Stimulated activated naive CD4-positive, alpha-beta T cell treated with Interleukin-2 at 50 U/mL for 16 hours (primary cell): ENCODE measurements at places on chromosomes 2 and 18.

- no peak for DNase-seq
These were observed 48.6 kb downstream of the SLC8A1 start for GRCh38 chr2:40403233-40403836.

DNA sequence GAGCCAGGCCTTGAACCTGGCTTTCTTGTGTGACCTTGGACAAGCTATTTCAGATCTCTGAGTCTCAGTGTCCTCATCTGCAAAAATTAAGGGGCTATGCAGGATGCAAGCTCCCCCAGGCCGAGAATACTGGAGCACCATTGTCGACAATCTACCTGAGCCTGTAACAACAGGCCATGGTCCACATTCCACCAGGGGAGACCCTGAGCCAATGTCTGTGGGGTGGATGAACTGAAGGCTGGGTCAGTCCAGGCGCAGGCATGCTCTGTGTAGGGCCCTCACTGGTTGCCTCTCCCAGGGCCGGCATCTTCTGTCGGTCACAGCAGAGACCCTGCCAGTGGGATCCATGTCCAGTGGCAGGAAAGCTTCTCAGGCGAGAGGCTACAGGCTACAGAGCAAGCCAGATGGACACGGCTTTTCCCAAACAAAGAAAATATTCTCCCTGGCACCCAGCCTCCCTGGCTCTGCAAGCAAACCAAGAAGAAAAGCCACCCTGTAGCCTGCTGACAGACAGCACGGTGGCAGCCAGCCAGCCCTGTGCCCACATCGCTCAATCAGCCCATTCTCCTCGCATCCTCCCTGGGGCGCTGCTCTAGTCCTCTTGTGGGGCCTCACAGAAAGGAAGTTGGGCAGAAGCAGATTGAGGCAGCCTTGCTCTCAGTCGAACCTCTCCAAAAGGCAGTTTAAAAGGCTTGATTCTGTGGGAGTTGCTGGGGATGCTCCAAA lies 48.7 kb upstream of the FZD7 start:
- DNase-seq: no peak

DNA sequence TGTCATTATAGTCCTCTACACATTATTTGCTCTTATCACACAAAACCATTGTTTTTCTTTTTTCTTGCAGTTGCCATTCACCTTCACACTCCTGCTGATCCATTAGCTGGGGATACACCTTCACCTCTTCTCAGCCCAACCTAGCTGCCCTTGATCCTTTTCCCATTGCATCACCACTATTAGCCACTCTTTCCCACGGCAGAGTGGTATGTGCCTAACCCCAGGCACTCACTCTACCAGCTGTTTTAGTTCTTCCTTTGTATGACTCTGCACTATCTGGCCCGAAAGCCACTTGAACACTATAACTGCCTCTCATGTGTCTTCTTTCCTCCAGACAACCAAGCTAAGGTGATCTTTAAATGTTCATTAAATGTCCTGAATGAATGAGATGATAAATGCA lies 145.4 kb upstream of the PIK3C3 start:
- DNase-seq: no peak

DNA sequence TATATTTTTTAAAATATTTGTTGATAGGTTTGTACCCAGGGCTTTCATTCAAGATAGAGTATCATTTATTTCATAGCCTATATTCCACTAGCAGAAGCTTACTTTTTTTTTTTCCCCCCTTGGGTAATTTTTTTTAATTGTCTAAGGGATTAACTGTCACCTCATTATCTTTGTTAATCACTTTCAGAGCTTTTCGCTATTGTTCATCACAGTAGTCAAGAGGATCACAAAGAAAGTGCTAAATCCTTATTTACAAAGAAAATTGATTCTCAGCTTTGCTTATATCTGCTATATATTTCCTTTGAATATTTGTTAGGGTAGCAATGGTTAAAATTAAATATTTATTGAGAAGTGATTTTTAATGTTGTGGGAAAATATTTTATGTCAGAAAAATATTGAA lies 59.0 kb downstream of the CAMKMT start:
- DNase-seq: no peak

DNA sequence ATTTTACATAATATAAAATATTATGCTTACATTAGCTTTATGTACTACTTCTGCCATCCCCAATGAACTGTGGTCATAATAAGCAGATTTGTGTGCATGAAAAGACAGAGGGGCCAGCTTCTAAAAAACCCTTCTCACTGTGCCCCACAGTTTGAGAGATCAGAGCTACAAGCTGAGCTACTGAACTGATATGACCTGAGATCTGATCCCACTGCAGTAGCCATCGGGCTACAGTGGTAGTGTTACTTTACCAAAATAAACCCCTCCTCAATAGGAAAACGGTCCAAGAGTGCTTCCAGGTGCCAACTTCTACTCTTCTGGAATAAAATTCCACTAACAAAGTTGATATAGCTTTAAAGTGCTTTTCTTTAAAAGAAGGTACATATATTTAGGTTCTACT lies 43.1 kb downstream of the IKZF2 start:
- no peak for DNase-seq

- DNase-seq: no peak
These were observed 693 bp downstream of the UBE2F start for GRCh38 chr2:237967463-237967951.

- no peak for DNase-seq
These were observed 55.6 kb downstream of the VIL1 start for GRCh38 chr2:218474527-218474926.

DNA sequence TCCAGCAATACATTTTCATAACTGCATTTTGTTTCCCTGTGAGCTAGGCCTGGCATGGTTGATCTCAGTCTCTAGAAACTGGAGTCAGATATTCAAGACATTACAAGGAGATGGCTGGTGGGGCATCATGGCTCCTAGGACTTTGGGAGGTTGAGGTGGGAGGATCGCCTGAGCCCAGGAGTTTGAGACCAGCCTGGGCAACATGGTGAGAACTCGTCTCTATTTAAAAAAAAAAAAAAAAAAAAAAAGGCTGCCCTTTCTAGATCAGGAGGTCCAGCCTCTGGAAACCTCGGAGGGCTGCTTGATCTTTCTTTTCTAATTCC lies 362 bp upstream of the VAMP8 start:
- DNase-seq: no peak

DNA sequence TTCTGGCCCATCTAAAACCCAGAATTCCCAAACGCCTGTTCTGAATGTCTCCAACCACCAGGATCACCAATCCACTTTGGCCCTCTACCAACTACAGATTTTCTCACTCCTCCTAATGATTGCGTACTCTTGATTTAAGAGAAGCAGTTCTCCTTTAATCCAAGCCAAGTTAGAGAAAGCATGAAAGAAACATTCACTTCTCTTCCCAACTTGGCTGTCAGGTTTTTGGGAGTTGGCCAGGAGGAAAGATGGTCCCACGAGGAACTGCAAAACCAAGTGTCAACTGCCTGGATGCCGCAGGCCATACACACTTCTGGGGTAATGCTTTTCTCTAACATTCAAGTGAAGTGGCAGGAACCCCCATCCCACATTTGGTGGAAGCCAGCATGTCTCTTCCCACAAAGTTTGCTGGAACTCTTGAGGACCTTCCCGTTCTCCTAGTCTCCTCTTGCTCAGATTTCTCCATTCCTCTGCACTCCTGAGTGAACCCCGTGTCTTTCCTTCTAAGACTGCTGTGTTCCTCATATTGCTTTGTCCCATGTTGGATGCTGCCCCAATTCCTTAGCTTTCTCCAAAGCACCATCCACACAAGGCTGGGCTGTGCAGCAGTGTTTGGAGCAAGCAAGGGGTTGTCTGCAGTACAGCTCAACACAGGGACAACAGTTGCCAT lies 138.5 kb upstream of the LGALSL start:
- no peak for DNase-seq

GRCh38 chr18:68263481-68263880 lies 451.4 kb downstream of the TMX3 start:
- no peak for DNase-seq

DNA sequence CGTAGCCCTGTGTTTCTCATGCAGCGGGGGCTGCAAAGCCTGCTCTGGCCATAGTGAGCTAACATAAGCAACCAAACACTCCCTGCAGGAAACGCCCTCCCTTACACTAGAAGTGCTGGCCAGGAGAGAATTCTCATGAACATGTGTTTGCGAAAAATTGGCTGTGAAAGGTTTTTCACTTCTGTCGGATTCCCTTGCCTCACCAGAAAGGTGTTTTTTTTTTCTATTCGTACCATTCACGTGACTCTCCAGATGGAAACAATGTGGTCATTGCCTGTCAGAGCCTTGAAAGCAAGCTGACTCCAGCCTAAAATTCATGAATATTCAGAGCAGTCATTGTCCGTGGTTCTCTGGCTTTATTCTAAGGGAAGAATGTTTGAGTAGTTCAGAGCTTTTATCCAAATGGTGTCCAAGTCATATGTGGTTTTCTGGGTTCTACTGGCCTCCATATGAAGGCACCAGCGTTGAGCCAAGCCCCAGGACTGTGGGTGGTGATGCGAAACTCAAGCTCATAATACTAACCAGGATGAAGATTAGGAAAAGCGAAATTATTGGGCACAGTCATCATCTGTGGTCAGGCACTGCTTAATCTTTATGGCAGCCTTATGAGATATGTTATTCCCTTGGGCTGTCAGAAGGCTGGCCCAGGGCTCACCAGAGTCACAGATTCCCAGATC lies 236.4 kb downstream of the ALPK2 start:
- DNase-seq: no peak

DNA sequence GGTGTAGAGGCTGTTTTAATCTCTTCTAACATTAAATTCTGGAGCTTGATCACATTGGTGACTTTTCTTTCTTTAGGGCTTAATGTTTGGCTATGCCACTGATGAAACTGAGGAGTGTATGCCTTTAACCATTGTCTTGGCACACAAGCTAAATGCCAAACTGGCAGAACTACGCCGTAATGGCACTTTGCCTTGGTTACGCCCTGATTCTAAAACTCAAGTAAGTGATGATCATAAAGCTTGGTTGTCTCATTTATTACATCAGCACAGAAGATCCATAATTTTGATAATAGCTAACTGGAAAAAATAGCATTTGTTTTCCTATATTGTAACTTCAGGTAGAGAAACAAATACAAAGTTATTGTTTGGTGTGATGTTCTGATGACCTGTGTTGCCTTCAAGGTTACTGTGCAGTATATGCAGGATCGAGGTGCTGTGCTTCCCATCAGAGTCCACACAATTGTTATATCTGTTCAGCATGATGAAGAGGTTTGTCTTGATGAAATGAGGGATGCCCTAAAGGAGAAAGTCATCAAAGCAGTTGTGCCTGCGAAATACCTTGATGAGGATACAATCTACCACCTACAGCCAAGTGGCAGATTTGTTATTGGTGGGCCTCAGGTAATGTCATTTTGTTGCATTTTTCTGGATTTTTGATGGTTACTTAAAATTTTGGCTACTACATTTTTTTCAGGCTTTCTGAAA lies 2.9 kb downstream of the MAT2A start:
- DNase-seq: no peak

- DNase-seq: no peak
These were observed 32.9 kb downstream of the HS1BP3 start for GRCh38 chr2:20617892-20618467.

GRCh38 chr2:74778381-74779264 lies 55.3 kb upstream of the HK2 start:
- DNase-seq: no peak

- DNase-seq: no peak
These were observed 143.5 kb downstream of the PKP4 start for GRCh38 chr2:158600155-158600802.

DNA sequence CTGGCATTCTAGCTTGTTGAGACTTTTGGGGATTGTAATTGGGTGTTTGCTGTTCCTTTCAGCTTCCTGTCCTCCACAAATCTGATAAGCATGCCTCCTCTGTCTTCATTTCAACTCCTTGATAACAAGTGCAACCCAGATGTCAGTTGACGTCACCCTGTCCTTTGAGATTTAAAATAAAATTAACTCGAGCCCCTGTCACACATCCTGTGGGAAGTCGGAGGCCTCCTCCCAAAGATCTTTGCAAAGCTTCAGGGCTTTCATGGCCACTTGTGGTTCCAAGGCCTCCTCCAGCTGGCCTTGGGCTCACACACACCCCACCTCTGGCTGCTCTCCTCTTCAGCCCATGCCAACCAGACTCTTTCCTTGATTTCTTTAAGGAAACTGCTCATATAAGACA lies 69.9 kb upstream of the ITGA6 start:
- no peak for DNase-seq

DNA sequence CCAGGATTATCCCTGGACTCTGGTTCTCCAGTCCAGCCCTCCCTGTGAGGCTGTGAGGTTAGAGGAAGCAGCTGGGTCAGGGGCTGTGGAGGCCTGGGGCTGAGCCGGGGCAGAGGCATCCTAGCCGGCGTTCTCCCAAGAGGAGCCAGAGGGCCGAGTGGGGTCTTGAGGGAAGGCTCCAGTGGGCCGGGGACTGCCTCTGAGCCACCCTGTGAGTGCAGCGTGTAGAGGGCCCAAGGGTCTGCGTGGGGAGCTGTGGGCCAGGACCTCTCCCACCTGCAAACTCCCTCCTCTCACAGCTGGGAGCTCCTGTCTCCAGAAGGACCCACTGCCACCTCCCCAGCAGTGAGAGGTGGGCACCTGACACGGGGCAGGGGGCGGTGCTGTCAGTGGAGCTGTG lies 41.0 kb downstream of the GLI2 start:
- no peak for DNase-seq

GRCh38 chr2:232974396-232974795 lies 38.7 kb downstream of the NGEF start:
- DNase-seq: no peak

DNA sequence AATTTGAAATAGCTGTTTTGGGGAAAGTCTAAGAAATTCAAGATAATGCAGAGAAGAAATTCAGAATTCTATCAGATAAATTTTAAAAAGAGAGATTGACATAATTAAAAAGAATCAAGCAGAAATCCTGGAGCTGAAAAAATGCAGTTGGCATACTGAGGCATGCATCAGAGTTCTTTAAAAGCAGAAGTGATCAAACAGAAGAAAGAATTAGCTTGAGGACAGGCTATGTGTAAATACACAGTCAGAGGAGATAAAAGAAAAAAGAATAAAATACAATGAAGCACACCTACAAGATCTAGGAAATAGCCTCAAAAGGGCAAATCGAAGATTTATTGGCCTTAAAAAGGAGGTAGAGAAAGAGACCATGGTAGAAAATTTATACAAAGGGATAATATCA lies 57.1 kb downstream of the CYTIP start:
- DNase-seq: no peak

DNA sequence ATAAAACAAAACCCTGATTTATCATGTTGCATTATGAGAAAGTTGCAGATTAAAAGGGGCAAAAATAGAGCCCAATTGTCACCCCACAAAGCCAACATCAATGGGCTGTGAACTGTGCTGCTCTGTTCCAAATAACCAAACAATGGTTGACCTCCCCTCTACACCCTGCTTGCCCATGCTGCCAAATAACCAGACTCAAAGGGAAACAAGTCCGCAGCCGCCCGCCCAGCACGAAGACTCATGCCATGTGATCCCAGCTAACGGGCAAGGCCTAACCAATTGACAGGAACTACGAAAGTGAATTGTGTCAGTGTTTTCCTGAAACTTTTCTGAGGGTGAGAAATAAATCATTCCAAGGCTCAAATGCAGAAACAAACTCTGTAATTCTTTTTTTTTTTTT lies 97.9 kb upstream of the RIOK3 start:
- DNase-seq: no peak

GRCh38 chr2:203886661-203887151 lies 19.1 kb downstream of the CTLA4 start:
- DNase-seq: peak; percentile 40

- no peak for DNase-seq
These were observed 9.0 kb downstream of the GPC1 start for GRCh38 chr2:240444464-240444863.
